Activated T-cell treated with anti-CD3 and anti-CD28 coated beads, Interleukin-2, amount 50 U/mL, for 72 hours (primary cell): ENCODE measurements at places on chromosomes 5 and 9. TPM values are rescaled to one million over a fixed set of nuclear protein-coding genes. Genes with fewer than 3 reads are reported as not detected.

Gene PGM5
- not detected for total RNA-seq

Gene SYK
- total RNA-seq: 0.19 TPM

Gene NPM1
- 2,044 TPM for total RNA-seq

- DNase-seq: no peak
- no peaks in the 10 kb centered on the region for H3K27me3 ChIP-seq
- H3K4me3 ChIP-seq: no peak overlapping the region
- peaks cover 2% of the 10 kb centered on the region for H3K36me3 ChIP-seq
- H3K4me1 ChIP-seq: peaks cover 11% of the 10 kb centered on the region
These were observed 285.7 kb downstream of the AOPEP start for GRCh38 chr9:95012035-95012708.

- H3K36me3 ChIP-seq: no peaks in the 10 kb centered on the region
- no peaks in the 10 kb centered on the region for H3K4me1 ChIP-seq
- DNase-seq: no peak
These were observed 1220.0 kb downstream of the PTPRD start for GRCh38 chr9:9392755-9393154.

GRCh38 chr5:4387290-4387689, 752.8 kb upstream of the ADAMTS16 start:
- no peaks in the 10 kb centered on the region for H3K27me3 ChIP-seq
- no peak for DNase-seq
- H3K36me3 ChIP-seq: no peaks in the 10 kb centered on the region
- no peaks in the 10 kb centered on the region for H3K4me1 ChIP-seq
- no peak overlapping the region for H3K4me3 ChIP-seq

- H3K4me3 ChIP-seq: no peak overlapping the region
- H3K27me3 ChIP-seq: no peaks in the 10 kb centered on the region
- no peak overlapping the region for H3K27ac ChIP-seq
- no peaks in the 10 kb centered on the region for H3K36me3 ChIP-seq
- no peaks in the 10 kb centered on the region for H3K4me1 ChIP-seq
- DNase-seq: no peak
These were observed 532.4 kb downstream of the ANXA1 start for GRCh38 chr9:73683862-73684591.

DNA sequence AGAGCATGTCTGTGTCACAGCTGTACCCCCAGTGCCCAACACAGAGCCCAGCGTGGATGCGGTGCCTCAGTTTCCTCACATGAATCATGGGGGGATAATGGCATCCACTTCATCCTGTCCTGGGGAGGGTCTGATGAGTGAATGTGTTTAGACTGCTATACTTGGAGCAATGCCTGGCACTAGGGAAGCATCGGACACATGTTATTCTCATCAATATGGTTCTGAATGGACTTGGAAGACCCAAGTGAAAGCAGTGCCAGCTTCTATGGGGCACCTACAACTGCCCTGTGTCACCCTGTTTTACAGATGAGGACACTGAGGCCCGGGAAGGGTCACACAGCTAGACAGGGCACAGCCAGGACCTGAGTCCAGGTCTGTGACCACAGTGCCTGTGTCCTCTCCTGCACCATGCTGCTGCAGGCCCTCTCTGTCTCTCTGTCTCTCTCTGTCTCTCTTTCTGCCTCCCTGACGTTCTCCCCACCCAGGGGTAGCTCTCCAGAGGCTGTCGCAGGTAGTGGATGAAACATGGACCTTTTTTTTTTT, 42.3 kb upstream of the NEK6 start:
- no peaks in the 10 kb centered on the region for H3K27me3 ChIP-seq
- DNase-seq: no peak
- no peak overlapping the region for H3K4me3 ChIP-seq
- H3K4me1 ChIP-seq: peaks cover 75% of the 10 kb centered on the region

DNA sequence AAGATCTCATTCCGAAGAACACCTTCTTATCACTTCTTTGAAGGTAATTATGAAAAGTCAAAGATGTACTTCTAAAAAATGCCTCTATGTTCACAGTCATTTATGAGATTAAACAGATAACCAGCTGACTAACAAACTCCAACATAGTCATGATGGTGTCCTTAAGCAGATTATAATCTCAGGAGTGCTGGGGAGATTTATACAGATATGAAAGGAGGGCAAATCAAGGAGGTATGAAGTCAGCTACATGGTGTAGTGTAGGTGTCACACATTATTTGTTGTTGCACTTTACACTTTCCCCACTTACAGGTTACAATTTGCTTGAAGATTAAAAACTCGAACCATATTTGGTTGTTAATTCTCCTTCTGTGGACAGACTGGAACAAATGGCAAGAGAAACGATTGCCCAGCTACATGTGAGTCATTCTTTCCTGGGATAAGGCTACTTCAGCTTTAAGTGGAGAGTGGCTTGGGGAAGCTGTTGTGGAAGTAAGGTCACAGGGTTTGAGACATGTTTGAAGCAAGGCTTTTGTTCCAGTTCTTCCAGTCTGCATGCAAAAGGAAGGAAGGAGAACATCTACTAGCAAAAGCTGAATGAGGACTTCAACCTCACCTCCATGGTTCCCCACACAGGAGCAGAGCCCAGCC, 320.1 kb downstream of the ADGRV1 start:
- H3K4me1 ChIP-seq: peaks cover 9% of the 10 kb centered on the region
- H3K27ac ChIP-seq: no peak overlapping the region
- no peaks in the 10 kb centered on the region for H3K36me3 ChIP-seq
- H3K4me3 ChIP-seq: no peak overlapping the region
- peaks cover 68% of the 10 kb centered on the region for H3K27me3 ChIP-seq
